ENCODE measurements at places on chromosomes 2 and 18. TPM values are rescaled to one million over a fixed set of nuclear protein-coding genes. Genes with fewer than 3 reads are reported as not detected.

Gene SRD5A2
- not detected for total RNA-seq

Gene POTEC
- not detected for total RNA-seq

Gene SDC1
- 268 TPM for total RNA-seq

Gene ALPP
- 19.2 TPM for total RNA-seq

Gene DSG4
- total RNA-seq = not detected

Gene BMP10
- not detected for total RNA-seq

Gene HS6ST1
- 13.3 TPM for total RNA-seq

Gene RPIA
- 5.7 TPM for total RNA-seq

Gene SYT4
- not detected for total RNA-seq

Gene LRRTM4
- not detected for total RNA-seq

Gene AKAIN1
- total RNA-seq = not detected

Gene TFPI
- 116 TPM for total RNA-seq

Gene SH3RF3
- not detected for total RNA-seq

Gene DNAH6
- total RNA-seq = 0.39 TPM

Gene CYTIP
- not detected for total RNA-seq

Gene ITGB6
- total RNA-seq = 1,146 TPM

Gene ANKRD12
- total RNA-seq = 35.1 TPM

Gene LCT
- not detected for total RNA-seq

Gene INO80B
- 15.7 TPM for total RNA-seq

Gene CUL3
- 58.5 TPM for total RNA-seq

Gene REG3G
- not detected for total RNA-seq

Gene CXCR1
- not detected for total RNA-seq

Gene REG3A
- not detected for total RNA-seq

Gene HTRA2
- 40.0 TPM for total RNA-seq

Gene OR6B2
- total RNA-seq = not detected

Gene FAHD2A
- total RNA-seq = 26.4 TPM

Gene NYAP2
- not detected for total RNA-seq

Gene COL4A3
- total RNA-seq = 0.39 TPM

Gene IL1F10
- not detected for total RNA-seq

Gene HYCC2
- 10.1 TPM for total RNA-seq
